Stimulated activated CD8-positive, alpha-beta memory T cell treated with anti-CD3 and anti-CD28 coated beads, Interleukin-12 subunit alpha, Interleukin-12 subunit beta, amount 100 ng/mL, for 1 hour (primary cell): ENCODE measurements at places on chromosomes 1 and 21.

DNA sequence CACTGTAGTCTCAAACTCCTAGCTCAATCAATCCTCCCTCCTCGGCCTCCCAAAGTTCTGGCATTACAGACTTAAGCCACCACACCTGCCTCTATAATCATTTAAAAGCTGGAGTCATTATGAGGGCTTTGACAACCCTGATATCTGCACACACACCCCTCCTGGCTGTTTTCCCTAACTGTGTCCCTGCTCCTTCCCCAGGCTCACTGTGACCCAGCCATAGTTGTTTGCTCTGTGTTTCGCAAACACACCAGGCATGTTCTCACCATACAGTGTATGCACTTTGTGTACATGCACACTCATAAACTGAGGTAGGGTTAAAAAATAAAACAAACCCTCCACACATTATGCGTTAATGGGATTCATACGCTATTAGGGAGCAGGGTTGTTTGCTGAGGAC lies 21.8 kb upstream of the IL20 start:
- no peak for DNase-seq

- no peak for DNase-seq
Measured at GRCh38 chr1:5690898-5691297, 301.3 kb downstream of the NPHP4 start.

DNA sequence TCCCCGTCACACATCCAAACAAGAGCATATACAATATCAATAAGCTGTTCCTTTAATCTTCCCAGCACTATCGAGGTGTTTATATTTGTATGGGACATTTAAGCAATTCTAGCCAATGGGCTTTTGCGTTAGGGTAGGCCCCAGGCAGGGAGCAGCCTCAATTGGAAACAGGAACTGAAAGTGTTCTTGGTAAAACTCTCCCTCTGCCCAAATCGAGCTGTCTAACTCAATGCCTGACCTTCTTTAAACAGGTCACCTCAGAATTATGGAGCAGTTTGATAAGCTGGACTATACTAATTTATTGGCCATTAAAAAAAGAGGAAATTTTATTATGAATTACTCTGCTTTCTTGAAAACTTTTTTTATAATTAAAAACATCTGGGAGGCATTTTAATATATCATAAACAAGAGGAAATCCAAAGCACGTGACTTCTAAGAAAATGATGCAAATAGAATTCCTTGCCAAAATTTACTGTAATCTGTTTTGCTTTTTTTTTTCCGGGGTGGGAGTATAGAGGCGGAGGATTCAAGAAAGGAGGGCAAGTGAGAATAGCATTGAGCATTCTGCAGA lies 498.1 kb downstream of the LMO4 start:
- DNase-seq = no peak

GRCh38 chr1:102896771-102897170 lies 211.6 kb downstream of the COL11A1 start:
- DNase-seq = no peak

DNA sequence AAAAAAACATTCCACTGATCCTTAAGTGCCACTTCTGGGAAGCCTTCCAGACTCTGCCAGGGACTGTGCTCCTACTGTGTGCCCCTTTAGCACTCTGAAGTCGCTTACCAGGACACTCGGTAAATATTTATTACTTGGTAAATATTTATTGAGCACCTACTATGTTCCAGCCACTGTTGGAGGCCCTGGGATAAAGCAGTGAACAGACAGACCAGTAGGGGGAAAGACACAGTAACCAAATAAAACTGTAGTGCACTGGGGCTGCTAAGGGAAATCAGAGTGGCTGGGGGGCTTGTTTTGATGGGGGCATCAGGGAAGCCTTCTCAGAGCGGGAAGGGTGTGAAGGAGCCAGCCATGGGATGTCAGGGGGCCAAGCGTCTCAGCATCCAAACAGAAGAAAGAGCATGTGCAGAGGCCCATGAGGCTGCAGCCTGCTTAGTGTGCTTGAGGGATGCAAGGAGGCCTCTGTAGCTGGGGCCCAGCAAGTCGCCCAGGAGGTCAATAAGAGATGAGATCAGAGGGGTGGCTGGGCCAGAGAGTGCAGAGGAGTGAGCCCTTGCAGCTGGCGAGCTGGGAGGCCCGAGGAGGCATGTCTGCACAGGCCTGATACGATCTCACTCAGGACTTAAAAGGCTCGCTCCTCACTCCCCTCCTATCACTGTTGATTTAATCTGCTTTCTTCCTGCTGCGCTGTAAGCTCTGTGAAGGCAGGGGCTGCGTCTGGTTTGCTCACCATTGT lies 28.6 kb downstream of the KAZN start:
- no peak for DNase-seq

GRCh38 chr1:76867342-76868130 lies at the start of gene ST6GALNAC5:
Gene ST6GALNAC5 (plus strand): TSS chr1:76867480.
- DNase-seq = no peak

DNA sequence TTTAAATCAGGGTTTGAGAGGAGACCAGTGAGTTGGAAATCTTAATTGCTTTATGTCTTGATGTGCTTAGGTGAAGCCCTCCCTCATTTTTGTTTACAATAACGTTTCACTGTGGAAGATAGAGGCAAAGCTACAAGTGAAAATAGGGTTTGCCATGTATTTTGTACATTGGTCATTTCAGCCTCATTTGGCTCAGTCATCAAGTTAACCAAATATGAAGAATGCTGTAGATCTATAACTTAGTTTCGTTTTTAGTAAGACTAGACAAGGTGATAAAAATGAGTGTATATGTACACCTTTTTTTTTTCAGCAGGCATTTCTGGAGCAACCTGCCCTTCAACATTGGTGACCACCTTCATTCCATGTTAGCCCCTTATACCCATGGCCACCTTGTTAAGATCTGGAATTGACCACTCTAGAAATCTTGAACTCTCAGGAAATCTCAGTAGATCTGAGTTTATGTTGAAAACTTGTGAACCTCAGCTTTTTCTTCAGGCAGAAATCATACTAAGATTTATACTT lies 2.9 kb downstream of the NFYC start:
- DNase-seq = no peak

GRCh38 chr1:162367073-162367472 lies 9.6 kb downstream of the SPATA46 start:
- DNase-seq = no peak

DNA sequence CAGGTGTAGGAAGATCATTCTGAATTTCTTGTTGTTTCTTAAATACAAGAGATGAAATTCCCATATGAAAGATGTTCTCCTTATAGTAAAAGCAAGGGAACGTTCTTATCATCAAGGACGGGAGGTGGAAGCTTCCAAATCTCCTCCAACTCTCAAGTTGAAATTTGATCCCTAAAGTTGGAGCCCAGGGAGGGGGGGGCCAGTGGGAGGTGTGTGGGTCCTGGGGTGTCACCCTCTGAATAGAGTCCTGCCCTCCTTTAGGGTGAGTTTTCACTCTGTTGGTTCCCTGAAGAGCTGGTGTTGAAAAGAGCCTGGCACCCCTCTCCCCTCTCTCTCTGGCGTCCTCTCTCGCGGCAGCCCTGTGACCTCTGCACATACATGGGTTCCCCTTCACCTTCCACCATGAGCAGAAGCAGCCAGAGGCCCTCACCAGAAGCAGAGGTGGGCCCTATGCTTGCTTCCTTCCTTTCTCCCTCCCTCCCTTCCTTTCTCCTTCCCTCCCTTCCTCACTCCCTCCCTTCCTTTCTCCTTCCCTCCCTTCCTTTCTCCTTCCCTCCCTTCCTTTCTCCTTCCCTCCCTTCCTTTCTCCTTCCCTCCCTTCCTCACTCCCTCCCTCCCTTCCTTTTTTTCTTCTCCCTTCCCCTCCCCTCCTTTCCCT lies 10.0 kb upstream of the TRIM17 start:
- DNase-seq = no peak

GRCh38 chr21:44431300-44431699 lies 24.0 kb upstream of the LRRC3 start:
- DNase-seq = no peak

DNA sequence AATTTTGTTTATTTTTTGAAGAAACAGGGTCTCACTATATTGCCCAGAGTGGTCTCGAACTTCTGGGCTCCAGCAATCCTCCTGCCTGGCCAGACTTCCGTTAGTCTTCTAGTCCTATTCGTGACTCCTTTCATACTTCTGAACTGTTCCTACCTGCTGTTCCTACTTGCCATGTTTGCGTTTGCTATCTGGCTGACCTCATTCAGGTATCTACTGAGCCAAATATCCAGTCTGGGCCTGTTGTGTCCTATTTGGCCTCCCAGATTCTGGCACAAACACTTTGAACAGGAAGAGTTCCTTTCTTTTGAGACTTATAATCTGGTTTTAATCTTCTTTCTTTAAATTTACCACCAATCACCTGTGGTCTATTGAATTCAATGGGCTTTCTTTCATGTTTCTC lies 6.9 kb upstream of the NR1I3 start:
- no peak for DNase-seq

DNA sequence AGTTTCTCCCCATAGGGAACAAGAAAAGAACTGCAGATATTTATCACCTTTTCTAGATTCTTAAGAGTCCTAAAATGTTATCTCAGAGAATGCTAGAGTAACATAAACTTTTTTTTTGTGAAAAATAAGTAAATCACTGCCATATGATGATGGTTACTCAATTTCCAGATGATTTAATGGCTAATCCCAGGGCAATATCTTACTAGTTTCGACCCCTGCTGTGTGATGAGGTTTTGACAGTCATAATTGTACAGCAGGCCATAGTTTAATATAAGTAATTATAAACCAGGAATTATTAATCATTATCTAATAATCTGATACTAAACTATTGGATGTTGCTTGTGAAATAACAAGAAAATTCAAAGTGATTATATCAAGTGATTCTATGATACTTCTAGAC lies 210.6 kb downstream of the HLX start:
- no peak for DNase-seq
